Stimulated activated CD4-positive, alpha-beta T cell treated with anti-CD3 and anti-CD28 coated beads, Interleukin-4, amount 100 ng/mL, for 1 hour (primary cell): ENCODE measurements at places on chromosomes 12 and 14.

DNA sequence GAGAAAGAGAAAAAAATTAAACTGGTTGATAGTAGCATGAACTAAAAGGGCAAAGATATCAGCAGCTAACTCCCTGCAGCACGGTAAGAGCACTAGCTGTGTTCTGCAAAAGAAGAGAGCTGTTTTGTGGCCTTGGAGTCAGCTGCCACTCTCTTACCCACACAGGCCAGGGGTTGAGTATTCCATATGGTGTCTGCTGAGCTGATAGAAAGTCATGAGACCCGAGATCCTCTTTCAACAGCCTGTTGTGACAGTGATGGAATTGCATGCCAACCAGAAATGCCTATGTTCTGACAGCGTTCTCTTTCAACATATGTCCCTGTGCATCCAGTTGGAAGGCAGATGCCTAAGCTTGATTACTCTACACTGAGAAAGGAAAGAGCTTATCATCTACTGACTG is 39.9 kb downstream of the TMTC1 start:
- DNase-seq = no peak

DNA sequence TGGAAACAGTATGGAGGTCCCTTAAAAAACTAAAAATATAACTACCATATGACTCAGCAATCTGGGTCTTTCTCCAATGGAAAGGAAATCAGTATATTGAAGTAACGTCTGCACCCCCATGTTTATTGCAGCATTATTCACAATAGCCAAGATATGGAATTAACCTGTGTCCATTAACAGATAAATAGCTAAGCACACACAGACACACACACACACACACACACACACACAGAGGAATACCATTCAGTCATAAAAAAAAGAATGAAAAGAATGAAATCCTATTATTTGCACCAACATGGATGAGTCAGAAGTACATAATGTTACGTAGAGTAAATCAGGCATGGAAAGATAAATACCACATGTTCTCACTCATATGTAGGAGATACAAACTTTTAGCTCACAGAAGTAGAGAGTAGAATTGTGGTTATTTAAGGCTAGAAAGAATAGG is 4.7 kb downstream of the KLRK1 start:
- DNase-seq = no peak

- DNase-seq = no peak
These were observed 4.2 kb downstream of the GSG1 start for GRCh38 chr12:13099066-13099843.

DNA sequence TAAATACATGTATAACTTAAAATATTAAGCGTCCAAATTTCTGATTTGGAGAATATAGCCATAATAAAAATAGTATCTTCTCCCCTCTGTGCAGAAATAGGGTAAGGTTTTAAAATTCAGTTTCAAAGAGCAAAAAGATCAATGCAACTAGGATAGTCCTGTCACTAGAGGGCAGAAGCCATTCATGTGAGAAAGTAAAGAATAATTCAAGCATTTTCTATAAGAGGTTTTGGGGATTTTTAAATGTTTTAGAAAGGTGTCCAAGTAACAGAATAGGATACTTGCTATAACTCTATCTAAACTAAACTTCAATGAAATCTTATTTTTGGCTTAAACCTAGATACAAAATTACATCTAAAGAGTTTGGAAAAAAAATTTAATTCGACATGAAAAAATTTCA is 50.3 kb downstream of the ADAMTS20 start:
- DNase-seq = no peak

DNA sequence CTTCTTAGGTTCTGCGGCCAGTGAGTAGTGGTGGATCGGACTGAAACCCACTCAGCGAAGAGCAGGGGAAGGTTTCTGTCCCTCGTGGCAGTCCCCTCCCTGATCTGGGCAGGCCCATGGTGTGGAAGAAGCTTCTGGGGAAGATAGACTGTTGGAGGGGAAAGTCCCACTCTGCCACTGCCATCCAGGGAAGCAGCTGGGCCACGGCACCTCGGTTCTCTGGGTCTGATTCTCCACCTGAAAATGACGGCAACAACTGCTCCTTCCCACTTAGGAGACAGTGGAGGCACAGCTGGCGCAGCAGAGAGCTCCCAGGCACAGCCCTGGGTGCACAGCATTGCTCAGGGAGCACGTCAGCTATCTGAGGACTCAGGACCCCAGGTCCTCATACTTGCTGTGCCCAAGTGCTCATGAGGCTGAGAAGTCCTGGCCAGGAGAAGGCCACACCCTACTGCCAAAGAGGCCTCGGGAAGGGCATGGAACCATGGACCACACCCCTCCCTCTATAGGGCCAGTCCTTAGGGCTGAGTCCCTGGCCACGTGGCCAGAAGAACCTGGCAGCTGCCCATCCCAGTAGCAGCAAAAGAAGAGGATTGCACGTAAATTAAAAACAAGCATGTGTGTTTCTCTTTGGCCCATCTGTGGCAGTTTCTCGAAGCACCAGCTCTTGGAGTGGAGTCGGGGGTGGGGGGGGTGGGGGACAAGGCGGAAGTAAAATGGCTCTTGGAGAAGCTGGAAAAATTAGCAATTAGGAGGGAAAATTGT is 85.3 kb upstream of the BCL11B start:
- DNase-seq = no peak
